ENCODE measurements at places on chromosomes 5 and 9. TPM values are rescaled to one million over a fixed set of nuclear protein-coding genes. Genes with fewer than 3 reads are reported as not detected.
A peak's percentile ranks its signal among the peaks of the same experiment; 100 is the strongest.

- DNase-seq, result no peak
Observed at GRCh38 chr9:133953621-133953975, 38.5 kb downstream of the VAV2 start.

DNA sequence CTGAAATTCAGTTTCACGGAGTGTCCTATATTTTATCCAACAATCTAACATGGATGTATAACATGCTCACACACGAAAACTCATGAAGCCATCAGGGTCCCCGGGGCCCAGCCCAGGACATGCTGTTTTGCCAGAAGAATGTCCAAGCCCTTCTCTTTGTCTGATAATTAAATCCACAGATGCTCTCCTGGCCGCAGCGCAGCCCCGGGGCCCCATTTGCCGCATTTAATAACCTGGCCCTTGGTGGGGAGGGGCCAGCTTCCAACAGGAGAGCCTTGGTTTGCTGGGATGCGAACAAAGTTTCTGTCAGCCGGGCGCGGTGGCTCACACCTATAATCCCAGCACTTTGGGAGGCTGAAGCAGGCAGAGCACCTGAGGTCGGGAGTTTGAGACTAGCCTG is 30.0 kb downstream of the PLPP7 start:
- no peak for DNase-seq

DNA sequence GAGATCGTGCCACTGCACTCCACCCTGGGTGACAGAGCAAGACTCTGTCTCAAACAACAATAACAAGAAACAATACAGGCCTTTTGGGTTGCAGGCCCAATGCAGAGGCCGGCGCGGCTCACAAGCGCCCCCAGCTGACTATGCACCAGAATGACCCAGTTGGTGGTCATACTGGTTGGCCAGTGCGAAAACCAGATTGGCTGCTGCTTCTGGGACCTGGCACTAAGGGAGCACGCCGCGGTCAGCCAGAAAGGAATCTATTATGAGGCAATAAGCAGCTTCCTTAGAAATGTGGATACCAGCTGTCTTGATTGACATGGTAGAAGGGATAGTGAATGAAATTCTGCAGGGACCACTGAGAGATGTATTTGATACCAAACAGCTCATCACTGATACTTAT is 35.0 kb downstream of the RANBP17 start:
- DNase-seq, result peak; percentile 65

GRCh38 chr9:35489313-35490154 is at the start of gene RUSC2:
RUSC2 (plus strand) TSS chr9:35490111; CDS start chr9:35546522, 56,411 bp downstream.
- DNase-seq, result peak; percentile 97

- no peak for DNase-seq
Observed at GRCh38 chr5:77333451-77334123, 123.1 kb downstream of the PDE8B start.

DNA sequence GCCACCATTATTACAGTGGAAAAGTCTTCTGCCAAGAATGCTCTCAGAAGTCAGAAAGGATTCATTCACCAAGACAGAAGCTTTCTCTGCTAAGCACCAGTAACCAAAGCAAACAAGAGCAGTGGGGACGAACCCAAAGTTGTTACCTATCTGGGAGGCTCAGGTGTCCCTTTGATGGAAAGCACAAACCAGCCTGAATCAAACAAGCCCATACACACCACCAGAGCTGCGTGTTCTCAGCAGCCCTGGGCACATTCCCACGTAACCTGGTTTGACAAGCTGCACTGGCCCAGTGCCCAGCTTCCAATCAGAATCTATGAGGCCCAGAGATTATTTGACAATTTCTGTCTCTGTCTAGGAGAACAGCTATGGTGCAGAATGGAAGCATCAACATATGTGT is 252.6 kb downstream of the ACTL7B start:
- DNase-seq, result no peak

GRCh38 chr5:52963636-52964035 is 25.5 kb upstream of the ITGA2 start:
- no peak for DNase-seq

- no peak for DNase-seq
Observed at GRCh38 chr9:32069969-32070368, 314.5 kb upstream of the ACO1 start.

GRCh38 chr5:19987612-19988361 is at the start of gene CDH18:
CDH18 (minus strand) TSS chr5:19988200; CDS start chr5:19838986, 149,214 bp downstream.
- peak; percentile 51 for DNase-seq

GRCh38 chr9:135241381-135242048 is 154.0 kb downstream of the OLFM1 start:
- no peak for DNase-seq

- DNase-seq, result no peak
Observed at GRCh38 chr5:154524181-154524580, 46.2 kb upstream of the HAND1 start.

Gene ARAP3
- total RNA-seq, result 3.9 TPM

Gene FOXD4
- total RNA-seq, result not detected

Gene SLC46A2
- not detected for total RNA-seq

- DNase-seq, result no peak
Observed at GRCh38 chr9:15374310-15374709, 48.4 kb upstream of the SNAPC3 start.

Gene CYLC2
- total RNA-seq, result not detected

GRCh38 chr5:159471904-159472303 is 141.6 kb upstream of the IL12B start:
- no peak for DNase-seq

DNA sequence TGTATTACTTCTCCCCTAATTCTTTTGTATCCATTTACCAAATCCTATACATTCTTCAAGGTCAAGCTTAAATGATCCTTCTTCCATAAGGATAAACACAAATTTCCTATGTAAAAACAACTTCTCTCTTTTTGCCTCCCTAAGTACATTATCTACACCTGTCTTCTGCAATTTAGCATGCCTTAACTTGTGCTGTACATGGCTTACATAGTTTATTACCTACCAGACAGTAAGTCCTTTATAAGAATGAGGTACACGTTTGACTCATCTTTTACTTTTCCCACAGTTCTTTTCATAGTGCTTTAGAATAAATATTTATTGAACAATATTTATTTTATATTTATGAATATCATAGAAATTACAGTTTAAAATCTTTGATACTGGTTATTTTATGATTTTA is 33.4 kb downstream of the GIN1 start:
- DNase-seq, result no peak

DNA sequence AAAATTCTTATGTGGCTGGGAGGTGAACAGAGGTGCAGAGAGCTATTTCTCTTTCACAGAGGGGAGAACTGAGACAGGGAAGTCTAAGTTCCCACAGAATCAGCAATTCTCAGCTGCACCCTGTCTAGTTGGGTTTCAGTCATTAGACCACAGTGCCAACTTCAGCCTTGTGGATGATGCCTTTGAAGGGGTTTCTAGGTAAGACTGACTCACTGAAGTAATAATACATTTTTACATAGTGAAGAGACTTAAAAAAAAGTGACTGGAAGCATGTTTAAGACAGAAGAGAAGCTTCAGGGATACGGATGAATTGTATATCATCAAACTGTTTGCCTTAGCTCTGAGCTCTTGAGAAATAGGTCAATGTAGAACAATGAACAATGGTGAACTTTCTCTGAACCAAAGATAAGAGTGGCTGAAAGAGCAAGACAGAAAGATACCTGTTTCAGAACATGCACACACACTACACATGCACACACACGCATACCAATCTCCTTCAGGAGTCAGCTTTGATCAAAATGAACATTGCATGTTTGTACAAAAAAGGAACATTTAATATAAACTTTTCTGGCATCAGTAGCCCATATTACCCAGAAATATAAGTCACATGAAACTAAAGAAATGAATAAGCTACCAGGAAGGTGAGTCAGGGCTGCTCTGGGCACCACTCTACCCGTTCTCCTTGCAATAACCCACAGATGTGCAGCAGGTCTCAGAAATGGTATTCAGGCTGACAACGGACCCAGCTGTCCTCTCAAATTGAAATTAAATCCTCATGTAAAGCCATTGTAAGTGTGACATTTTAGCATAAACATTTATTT is 12.6 kb upstream of the FYB1 start:
- peak; percentile 58 for DNase-seq

Gene TERT
- total RNA-seq, result not detected

DNA sequence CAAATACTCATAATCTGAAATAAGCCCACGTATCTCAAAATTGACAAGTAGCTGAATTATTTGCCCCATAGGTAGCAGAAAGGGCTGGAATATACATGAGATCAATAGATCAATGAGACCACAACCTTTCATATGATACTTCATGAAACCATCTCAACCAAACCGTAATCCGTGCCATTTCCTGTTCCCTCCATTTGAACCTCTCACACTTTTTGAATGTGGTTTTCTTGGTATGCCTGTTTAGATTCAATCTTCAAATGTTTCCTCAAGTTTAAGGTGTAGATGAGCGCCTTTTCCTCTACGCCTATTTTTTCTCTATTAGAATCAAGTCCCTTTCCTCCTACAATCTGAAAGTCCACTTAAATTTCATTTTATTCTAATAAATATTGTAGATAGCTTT is 805.5 kb downstream of the EFNA5 start:
- no peak for DNase-seq

DNA sequence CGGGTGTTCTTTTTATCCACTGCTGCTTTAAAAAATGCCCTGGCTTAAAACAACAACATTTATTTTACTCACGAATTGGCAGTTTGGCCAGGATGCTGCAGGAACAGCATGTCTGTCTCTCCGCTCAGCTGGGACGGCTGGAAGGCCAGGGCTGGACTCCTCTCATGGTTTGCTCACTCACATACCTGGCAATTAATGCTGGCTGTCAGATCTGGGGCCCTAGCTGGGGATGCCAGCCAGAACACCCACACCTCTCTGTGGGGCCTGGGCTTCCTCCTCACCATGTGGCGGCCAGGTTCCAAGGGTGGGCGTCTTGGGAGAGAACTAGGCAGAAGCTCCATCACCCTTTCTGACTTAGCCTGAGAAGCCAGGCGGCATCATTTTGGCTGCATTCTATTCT is 189.1 kb upstream of the IL12B start:
- DNase-seq, result peak; percentile 47

Gene MARCOL
- total RNA-seq, result not detected

DNA sequence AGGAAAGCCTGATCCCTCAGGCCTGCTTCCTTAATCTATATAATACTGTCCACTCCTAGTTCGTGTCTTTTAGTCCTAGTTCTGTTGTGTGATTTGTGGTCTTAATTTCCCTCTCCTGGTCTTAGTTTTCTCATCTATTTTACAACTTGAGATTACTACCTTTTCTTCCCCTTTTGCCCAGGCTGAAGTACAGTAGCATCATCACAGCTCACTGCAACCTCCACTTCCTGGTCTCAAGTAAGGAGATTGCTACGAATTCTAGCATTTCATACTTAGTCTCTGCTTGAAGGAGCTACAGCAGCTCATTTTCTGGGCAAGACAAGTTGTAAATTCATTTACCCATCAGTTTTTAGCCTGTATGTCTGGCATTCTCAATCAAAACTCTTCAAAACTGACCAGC is 5.5 kb downstream of the TRIM32 start:
- peak; percentile 28 for DNase-seq

Gene EQTN
- total RNA-seq, result not detected

Gene SPINK7
- total RNA-seq, result not detected

- no peak for DNase-seq
Observed at GRCh38 chr5:119332208-119332607, 23.6 kb upstream of the TNFAIP8 start.

DNA sequence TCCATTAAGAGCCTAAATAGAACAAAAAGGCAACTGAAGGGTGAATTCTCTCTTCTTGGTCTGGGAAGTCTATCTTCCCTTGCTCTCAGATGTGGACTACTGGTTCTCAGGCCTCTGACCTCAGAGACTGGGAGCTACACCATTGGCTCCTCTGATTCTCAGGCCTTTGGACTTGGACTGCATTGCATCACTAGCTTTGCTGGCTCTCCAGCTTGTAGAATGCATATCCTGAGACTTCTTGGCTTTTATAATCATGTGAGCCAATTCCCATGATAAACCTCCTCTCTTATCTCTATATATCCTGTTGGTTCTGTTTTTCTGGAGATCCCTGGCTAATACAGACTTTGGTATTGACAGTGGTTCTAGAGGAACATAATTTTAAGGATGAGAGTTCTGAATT is 89.8 kb downstream of the PSAT1 start:
- no peak for DNase-seq

- DNase-seq, result peak; percentile 97
Observed at GRCh38 chr9:130689937-130690700, 3.5 kb upstream of the EXOSC2 start.

- DNase-seq, result no peak
Observed at GRCh38 chr5:93576994-93577853, 3.8 kb downstream of the NR2F1-AS1 start.

Gene LOX
- total RNA-seq, result 440 TPM

Gene CA9
- total RNA-seq, result 3.4 TPM

Gene GRM6
- not detected for total RNA-seq

Gene DRD1
- not detected for total RNA-seq

DNA sequence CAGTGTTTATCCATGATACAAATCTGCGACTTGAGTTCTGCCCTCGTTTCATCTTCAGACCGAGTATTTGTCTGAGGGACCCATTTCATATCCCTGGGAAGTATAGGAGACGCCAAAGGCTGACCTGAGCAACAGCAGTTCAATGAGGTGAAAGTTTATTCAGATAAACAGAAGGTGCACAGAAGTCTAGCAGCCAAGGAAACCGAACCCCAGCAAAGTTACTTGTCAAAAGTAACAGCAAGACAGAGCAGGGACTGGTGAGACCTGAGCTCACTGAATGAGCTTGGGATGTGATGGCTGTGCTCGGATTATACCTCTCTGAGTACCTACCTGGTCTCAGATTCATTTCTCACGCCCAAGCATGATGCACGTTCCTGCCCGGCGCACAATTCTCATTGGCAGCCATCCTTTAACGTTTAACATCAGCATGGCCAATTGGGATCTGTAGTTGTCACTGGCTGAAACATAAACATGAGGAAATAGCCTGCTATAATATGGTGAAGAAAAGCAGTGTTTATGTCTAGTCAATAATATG is 599 bp downstream of the LYRM7 start:
- DNase-seq, result peak; percentile 13

Gene DNM1
- 12.1 TPM for total RNA-seq

DNA sequence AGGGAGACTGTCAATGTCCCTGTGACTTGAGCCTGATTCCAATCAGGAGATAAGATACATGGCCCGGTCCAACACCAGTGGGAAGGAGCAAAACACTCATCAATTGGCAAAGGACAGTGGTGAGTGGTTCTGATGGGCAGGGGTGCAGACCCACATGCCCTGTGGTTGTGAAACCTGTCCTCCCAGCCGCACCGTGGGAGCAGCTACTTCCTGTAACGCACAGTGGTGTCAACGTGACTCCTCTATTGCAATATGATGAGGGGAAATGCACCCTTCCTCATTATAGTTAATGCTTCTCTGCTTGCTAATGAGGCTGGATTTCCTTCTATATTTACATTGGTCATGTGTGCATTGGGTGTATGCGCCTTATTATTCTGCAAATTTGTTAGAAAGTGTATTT is 223.0 kb downstream of the IRX1 start:
- DNase-seq, result no peak

GRCh38 chr5:73442231-73442811 is 6.3 kb downstream of the FOXD1 start:
- peak; percentile 3 for DNase-seq

DNA sequence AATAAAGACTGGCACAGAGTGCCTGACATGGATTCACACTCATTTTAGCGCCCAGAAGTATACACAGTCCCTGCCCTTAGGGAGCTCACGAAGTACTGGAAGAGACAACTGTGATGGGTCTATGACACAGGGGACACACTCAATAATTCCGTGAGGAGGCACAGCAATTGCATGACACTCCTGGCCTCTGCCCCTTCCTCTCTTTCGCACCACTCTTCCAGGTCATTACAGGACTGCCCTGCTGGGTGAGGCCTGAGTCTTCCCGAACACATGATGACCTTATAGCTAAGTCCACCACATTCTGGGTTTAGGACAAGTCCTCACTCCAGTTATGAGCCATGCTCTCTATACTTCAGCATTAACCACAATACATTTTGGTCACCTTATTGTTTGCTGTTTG is 134.7 kb downstream of the GNA14 start:
- no peak for DNase-seq

Gene C9orf153
- not detected for total RNA-seq

Measured in GM23248 (cell line).